T-helper 17 cell (primary cell): ENCODE measurements at places on chromosomes 5 and 9.

DNA sequence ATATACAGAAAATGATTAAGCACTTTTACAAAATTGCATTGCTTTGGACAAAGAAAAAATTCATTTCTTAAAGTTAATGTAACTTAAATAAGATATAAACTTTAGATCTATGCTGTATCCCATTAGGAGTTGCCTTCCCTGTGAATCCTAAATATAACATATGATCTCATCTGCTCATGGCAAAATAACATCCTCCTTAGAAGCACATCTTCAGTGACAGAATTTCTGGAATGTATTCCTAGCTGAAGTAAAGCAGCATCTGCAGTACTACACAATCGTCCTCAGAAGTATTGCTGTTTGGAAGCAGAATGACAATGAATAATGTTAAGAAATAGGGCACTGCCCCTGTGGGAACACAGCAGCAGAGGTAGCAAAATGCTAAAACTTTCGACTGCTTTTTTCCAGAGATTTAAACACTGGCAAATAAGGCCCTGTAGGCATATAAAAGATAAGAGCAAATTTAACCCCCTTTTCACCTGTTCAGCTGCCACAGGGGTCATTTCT, 571.0 kb downstream of the PTPRD start:
- no peaks in the 10 kb centered on the region for H3K27me3 ChIP-seq
- no peak overlapping the region for H3K4me3 ChIP-seq
- no peaks in the 10 kb centered on the region for H3K4me1 ChIP-seq
- no peaks in the 10 kb centered on the region for H3K36me3 ChIP-seq
- no peak for DNase-seq

GRCh38 chr9:130126721-130127433, 45.3 kb upstream of the NCS1 start:
- H3K4me1 ChIP-seq, result peaks cover 38% of the 10 kb centered on the region
- H3K27me3 ChIP-seq, result no peaks in the 10 kb centered on the region
- H3K27ac ChIP-seq, result peak overlapping the region; percentile 100
- no peak for DNase-seq
- peak overlapping the region; percentile 45 for H3K4me3 ChIP-seq

- DNase-seq, result no peak
- no peak overlapping the region for H3K4me3 ChIP-seq
- no peaks in the 10 kb centered on the region for H3K36me3 ChIP-seq
- peaks cover 28% of the 10 kb centered on the region for H3K27me3 ChIP-seq
- no peak overlapping the region for H3K27ac ChIP-seq
Observed at GRCh38 chr5:3197304-3198073, 398.1 kb upstream of the IRX1 start.

GRCh38 chr9:71629578-71630215, 138.6 kb downstream of the CEMIP2 start:
- DNase-seq, result no peak
- H3K36me3 ChIP-seq, result peaks cover 4% of the 10 kb centered on the region
- H3K4me1 ChIP-seq, result peaks cover 7% of the 10 kb centered on the region
- no peak overlapping the region for H3K27ac ChIP-seq

GRCh38 chr9:110133059-110133458, 74.9 kb downstream of the C9orf152 start:
- no peak for DNase-seq
- peaks cover 6% of the 10 kb centered on the region for H3K36me3 ChIP-seq
- H3K4me1 ChIP-seq, result peaks cover 8% of the 10 kb centered on the region
- H3K4me3 ChIP-seq, result no peak overlapping the region
- no peak overlapping the region for H3K27ac ChIP-seq

DNA sequence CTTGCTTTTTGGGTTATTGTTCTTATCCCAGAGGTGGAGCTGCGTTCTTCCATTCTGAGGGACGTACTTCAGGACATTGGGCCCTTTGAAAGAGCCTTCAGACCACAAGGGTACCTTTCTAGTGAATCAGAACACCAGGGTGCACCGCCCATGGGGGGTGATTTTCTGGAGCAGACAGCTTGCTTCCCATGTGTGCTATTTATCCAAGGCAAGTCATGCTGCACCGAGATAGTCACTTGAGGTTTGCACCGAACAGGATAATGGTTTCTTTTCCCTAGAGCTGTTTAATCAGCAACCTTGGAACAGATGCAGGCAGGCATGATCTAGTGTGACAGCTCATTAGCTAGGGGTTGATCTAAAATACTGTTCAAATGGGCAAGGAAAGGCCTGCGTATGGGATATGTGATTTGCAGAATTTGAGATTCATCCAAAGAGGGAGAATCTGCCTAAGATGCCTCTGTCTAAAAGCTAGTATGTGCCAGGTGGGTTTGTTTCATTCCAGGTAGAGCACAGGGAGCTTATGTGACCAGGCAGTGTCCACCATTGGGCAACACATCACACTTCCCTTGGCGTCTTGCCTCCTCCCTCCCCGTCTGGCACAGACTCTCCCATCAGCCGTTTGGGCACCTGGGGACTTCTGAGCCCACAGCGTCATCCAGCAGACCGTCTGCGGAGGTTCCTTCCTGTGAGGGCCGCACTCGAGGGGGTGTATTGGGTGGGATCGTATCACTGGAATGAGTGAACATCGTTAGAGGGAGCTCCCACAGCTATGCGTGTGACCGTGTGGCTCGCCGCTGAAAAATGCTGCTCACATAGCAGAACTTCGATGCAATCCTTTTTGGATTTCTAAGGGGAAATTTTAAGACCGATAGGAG, 23.0 kb downstream of the ABL1 start:
- H3K4me1 ChIP-seq, result peaks cover 5% of the 10 kb centered on the region
- no peaks in the 10 kb centered on the region for H3K27me3 ChIP-seq
- no peak for DNase-seq
- H3K36me3 ChIP-seq, result peaks cover 3% of the 10 kb centered on the region
- no peak overlapping the region for H3K27ac ChIP-seq

DNA sequence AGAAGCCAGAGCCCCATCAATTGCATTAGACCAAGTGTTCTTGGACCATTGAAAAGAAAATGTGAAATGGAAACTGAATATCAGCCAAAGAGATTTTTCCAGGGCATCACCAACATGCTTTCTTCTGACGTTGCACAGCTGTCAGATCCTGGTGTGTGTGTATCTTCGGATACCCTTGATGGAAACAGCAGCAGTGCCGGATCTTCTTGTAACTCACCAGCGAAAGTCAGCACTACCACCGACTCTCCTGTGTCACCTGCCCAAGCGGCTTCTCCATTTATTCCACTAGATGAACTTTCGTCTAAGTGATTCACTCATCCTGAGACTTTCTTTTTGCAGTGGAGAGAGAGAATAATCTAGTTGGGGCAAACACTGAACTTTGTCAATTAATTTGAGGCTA, 75.7 kb downstream of the PIP5K1B start:
- H3K27me3 ChIP-seq, result no peaks in the 10 kb centered on the region
- H3K36me3 ChIP-seq, result peaks cover 2% of the 10 kb centered on the region
- no peak for DNase-seq
- no peak overlapping the region for H3K4me3 ChIP-seq

DNA sequence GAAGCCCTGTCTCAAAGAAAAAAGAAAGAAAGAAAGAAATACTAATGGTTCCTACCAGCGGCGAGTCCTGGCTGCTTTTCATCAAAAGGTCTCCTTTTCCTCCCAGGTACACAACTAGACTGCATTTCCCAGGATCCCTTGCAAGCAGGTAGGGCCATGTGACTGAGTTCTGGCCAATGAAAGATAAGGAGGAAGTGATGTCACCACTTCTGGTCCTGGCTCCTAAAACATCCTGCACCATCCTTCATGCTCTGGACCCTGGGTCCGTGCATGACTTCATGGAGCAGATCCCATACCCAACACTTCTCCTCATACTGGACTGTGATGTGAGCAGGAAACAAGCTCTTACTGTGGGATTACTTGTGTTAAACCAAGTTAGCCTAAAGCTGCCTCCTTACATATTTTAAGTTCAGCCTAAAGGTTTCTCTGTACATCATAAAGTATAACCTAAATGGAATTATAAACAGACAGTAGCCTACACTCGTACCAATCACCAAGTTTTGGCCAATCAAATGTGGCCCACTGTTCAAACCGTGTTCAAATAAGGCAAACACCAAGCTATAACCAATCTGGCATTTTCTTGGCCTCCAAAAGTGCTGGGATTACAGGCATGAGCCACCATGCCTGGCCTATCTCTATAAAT, 30.2 kb upstream of the FUBP3 start:
- H3K36me3 ChIP-seq, result no peaks in the 10 kb centered on the region
- no peak overlapping the region for H3K27ac ChIP-seq

- peaks cover 2% of the 10 kb centered on the region for H3K36me3 ChIP-seq
- H3K4me3 ChIP-seq, result no peak overlapping the region
- DNase-seq, result no peak
- H3K4me1 ChIP-seq, result peaks cover 7% of the 10 kb centered on the region
- no peak overlapping the region for H3K27ac ChIP-seq
Observed at GRCh38 chr5:40355846-40356245, 323.9 kb upstream of the PTGER4 start.

DNA sequence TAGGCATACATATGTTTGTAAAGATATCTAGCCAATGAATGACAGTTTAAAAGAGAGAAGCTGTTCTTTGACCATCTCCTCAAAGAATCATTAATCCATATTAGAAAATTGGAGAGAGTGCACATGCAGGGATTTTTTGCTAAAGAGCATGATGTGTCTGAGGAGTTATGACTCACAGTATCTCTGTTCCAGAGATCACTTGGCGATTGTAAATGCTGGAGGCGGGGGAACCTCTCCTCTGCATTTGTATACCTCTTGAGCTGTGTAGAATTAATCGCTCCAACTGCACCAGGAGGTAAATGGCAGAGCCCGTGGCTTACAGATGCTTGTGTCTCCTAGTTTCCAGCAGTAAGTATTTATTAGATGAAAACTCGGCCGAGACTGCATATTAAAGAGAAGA, 3.6 kb upstream of the SPATA31D1 start:
- H3K4me3 ChIP-seq, result no peak overlapping the region
- DNase-seq, result no peak
- no peaks in the 10 kb centered on the region for H3K36me3 ChIP-seq
- no peak overlapping the region for H3K27ac ChIP-seq

- no peak for DNase-seq
- H3K27ac ChIP-seq, result no peak overlapping the region
Observed at GRCh38 chr5:32123058-32123805, 50.9 kb downstream of the GOLPH3 start.

DNA sequence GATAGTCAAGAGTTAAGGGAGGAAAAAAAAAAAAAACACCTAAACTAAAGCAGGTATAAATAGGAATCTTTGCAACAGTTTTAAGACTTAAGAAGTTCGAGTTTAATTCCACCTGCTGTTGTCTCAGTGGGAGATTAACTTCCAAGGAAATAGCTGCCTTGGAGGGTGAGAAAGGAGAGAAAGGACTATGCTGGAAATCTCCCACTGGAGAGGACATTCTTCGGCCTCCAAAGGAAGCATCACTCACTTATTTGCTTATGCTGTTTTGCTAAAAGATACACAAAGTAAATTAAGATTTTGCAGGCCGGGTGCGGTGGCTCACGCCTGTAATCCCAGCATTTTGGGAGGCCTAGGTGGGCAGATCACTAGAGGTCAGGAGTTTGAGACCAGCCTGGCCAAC, 317.9 kb upstream of the MPDZ start:
- no peaks in the 10 kb centered on the region for H3K36me3 ChIP-seq
- H3K4me1 ChIP-seq, result no peaks in the 10 kb centered on the region
- H3K4me3 ChIP-seq, result no peak overlapping the region

- H3K27me3 ChIP-seq, result no peaks in the 10 kb centered on the region
- no peaks in the 10 kb centered on the region for H3K4me1 ChIP-seq
- no peak for DNase-seq
- no peak overlapping the region for H3K27ac ChIP-seq
Observed at GRCh38 chr5:136749016-136749415, 383.7 kb upstream of the TRPC7 start.

DNA sequence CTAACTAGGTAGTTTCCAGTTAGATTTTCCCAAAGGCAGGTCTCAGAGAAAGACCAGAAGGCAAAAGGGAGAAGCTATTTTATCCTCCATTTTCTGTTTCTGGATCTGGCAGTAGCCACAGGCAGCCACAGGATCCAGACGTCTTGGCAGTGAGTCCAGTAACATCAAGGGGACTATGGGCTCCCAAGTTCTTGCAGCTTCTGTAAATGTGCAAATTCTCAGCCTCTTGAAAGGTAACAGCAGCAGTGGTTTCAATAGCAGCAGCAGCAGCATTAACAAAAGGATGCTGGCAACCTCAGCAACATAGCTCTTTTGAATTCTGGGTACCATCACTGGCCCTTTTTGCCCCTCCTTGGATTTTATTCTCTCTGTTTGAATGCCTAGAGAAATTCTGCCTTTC, 27.1 kb upstream of the IL33 start:
- H3K27me3 ChIP-seq, result peaks cover 51% of the 10 kb centered on the region
- peaks cover 2% of the 10 kb centered on the region for H3K36me3 ChIP-seq
- no peak overlapping the region for H3K4me3 ChIP-seq

- no peak for DNase-seq
- H3K27ac ChIP-seq, result no peak overlapping the region
- H3K4me3 ChIP-seq, result no peak overlapping the region
Observed at GRCh38 chr5:59519338-59519737, 374.2 kb downstream of the PDE4D start.

DNA sequence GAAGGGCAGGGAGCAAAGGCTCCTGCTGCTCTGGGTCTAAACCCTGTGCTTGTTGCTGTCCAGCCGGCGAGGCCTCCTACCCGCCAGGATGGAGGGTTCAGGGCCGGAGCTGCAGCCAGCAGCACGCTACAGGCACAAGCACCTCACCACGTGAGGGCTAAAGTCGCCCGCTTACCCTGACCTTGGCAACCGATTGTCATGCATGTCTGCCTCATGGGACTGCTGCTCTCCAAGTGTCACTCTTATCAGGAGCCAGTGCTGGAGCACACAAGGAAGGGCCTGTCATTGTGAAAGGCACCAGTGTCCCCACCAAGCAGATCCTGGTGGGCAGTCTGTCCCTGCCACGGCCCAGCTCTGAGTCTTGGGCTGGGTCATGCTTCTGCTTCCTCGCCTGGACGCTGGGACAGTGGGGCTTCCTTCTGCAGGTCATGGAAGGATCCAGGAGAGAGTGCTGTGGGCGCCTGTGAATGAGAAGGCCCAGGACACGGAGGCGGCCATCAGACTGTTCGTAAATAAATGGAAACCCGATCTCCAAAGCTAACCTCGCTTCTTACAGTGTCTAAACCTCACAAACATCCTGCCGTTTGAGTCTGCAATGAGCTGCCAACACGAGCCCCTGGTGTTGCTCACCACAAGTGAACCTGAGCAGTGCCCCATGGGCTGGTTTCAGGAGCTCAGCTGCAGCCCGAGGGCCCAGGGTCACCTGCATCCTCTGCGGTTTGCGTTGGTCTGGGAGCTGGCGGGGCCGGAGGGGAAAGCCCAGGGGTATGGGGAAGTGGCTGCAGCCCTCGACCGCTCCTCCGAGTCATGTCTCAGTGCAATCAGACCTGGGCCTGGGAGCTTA, 58.2 kb upstream of the RXRA start:
- no peak overlapping the region for H3K4me3 ChIP-seq
- no peaks in the 10 kb centered on the region for H3K4me1 ChIP-seq
- H3K27me3 ChIP-seq, result peaks cover 35% of the 10 kb centered on the region
- H3K36me3 ChIP-seq, result no peaks in the 10 kb centered on the region
- H3K27ac ChIP-seq, result no peak overlapping the region

DNA sequence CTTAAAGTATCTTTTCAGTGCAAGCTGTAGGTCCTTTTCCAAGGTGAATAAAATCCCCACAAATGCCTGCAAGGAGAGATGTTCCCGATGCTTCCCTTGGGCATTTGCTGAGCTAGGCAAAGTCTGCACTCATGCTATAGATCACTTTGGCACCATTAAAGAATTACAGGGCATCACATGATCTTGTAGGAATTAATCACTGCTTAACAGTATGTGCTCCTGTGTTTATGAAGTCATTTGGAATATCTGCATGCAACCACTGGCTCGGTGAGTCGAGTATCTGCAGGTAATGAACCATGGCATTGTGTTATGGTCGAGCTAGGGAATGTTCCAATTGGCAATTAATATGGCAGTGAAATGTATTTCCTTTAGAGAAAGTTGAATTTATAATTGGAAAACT, 615.1 kb downstream of the TLE1 start:
- no peaks in the 10 kb centered on the region for H3K27me3 ChIP-seq
- H3K27ac ChIP-seq, result no peak overlapping the region
- no peaks in the 10 kb centered on the region for H3K4me1 ChIP-seq
- DNase-seq, result no peak
- no peak overlapping the region for H3K4me3 ChIP-seq
- no peaks in the 10 kb centered on the region for H3K36me3 ChIP-seq
